ENCODE measurements at places on chromosomes 7 and 10. TPM values are rescaled to one million over a fixed set of nuclear protein-coding genes. Genes with fewer than 3 reads are reported as not detected.

DNA sequence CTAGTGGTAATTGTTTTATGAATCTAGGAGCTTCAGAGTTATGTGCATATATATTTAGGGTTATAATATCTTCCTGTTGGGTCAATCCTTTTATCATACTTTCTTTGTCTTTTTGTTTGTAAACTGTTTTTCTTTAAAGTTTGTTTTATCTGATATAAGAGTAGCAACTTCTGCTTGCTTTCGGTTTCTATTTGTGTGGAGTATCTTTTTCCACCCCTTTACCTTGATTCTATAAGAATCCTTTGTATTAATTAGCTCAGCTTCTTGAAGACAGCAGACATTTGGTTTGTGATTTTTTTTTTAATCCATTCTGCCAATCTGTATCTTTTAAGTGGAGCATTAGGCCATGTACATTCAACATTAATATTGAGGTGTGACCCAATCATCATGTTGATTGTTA is 9.3 kb downstream of the CASP7 start:
- no peak for DNase-seq

GRCh38 chr7:101442426-101443070 is 79.9 kb downstream of the COL26A1 start:
- DNase-seq: no peak

- DNase-seq: no peak
Observed at GRCh38 chr7:4003503-4003902, 678.6 kb upstream of the FOXK1 start.

Gene SEMA3C
- 32.9 TPM for total RNA-seq

DNA sequence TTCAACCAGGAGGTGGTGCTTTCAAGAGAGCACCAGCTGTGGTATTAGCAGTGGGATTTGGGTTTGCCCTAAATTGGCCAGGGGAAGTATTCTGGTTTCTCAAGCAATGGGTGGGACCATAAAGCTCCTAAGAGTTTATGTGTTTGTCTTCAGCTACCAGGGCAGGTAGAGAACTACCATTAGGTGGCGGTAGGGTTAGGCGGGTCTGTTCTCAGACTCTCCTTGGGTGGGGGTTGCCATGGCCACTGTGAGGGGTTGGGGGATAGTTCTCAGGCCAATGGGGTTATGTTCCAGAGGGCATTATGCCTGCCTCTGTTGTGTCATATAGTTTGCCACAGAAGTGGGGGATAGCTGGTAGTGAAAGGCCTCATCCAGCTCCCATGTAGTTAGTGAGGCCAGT is 47.7 kb upstream of the BICC1 start:
- DNase-seq: no peak
